AG08396 (cell line): ENCODE measurements at places on chromosomes 12 and 14.

- DNase-seq: no peak
Observed at GRCh38 chr14:77228056-77228455, 43.0 kb downstream of the NGB start.

DNA sequence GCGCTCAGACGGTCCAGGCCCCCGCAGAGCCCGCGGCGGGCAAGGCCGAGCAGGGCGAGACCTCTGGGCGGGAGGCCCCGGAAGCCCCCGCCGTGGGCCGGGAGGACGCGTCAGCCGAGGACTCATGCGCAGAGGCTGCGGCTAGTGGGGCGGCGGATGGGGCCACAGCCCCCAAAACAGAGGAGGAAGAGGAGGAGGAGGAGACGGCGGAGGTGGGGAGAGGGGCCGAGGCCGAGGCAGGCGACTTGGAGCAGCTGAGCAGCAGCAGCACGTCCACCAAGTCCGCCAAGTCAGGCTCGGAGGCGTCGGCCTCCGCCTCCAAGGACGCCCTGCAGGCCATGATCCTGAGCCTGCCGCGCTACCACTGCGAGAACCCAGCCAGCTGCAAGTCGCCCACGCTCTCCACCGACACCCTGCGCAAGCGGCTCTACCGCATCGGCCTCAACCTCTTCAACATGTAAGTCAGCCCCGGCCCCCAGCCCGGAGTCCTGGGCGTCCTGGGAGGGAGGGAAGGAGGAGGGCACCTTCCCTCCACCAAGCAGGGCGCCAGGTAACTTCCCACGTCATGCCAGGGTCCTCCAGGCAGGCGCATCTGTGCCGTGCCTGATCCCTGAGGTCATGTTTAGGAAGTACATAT lies 72.4 kb downstream of the IQSEC3 start:
- DNase-seq: peak; percentile 45

DNA sequence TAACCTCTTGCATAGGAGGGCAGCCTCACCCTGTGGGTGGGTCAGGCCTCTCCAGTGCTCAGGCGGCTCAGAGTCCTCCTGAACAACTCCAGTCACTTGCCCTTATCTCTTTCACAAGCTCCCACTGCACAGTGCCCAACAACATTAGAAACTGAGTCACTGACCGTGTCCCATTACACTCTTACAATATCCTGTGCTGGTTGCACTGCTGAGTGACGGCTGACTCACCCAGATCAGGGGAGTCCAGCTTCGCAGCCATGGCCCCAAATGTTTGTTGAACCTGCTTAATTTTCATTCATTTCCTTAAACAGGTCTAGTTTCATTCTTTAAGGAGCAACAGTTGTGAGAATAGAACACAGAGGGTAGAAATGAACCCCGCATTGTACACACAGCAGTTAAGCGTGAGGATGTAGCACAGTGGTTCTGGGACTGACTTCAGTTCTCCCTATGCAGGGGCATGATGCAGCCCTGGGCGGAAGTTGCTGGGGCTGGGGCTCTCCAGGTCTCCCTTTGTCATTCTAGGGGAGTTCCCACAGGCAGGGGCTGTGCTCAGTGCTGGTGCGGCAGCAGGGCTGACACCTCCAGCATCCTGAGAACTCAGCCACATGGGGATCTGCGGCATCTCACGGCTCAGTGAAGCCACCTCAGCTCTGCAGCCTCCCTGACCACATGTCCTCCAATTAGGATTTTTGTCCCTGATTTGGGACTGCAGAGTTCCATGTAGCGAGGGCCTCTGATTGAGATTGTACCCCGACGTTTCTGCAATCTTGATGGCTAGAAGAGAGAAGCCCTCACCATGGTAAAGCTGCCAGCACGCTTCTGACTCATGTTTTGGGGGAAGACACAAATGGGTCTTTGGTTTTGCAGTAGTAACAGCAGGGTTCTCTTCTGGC lies 16.1 kb downstream of the GPR68 start:
- no peak for DNase-seq

- no peak for DNase-seq
Observed at GRCh38 chr12:71157601-71158233, at the start of gene TSPAN8. TSS of gene TSPAN8 (minus strand) at chr12:71157999. CDS start at chr12:71157678, 321 bp downstream.

DNA sequence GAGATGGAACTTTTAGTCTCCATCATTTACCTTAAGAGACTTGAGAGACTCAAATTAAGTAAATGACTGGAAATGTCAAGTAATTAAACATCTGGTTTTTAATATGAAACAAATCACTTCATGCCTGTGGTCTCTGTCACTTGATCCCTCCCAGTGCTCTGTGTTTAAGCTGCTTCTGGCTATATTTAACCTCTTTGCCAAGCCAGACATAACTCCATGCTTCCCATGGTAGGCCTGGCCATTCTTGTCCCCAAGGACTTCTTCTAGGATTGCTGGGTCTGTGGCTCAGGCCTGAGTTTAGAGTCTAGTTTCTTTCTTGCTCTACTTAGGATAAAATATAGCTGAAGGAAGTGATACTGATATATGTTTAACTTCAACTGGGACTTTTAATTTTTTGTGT lies 1013.6 kb downstream of the FLRT2 start:
- DNase-seq: no peak
